ENCODE measurements at places on chromosomes 6 and 20.

- DNase-seq = peak; percentile 34
Measured at GRCh38 chr6:151240036-151240685, 394 bp downstream of the AKAP12 start.

- no peak for DNase-seq
Measured at GRCh38 chr6:33846226-33846625, 42.4 kb upstream of the MLN start.

GRCh38 chr6:42374018-42374669 is 77.6 kb downstream of the TRERF1 start:
- DNase-seq = no peak

DNA sequence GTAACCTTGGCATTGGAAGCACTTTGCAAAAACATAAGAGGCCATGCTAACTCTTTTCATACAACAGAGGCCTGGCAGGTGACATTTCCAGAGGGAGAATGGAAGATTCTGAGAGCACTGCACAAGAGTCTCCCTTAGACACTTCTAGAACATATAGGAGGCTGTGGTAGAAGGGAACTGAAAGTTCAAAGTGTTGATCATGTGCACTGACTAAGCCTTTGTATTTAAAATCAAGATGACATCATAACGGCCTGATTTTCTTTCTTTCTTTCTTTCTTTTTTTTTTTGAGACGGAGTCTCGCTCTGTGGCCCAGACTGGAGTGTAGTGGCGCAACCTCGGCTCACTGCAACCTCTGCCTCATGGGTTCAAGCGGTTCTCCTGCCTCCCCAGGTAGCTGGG is 26.8 kb upstream of the DNAAF9 start:
- no peak for DNase-seq

DNA sequence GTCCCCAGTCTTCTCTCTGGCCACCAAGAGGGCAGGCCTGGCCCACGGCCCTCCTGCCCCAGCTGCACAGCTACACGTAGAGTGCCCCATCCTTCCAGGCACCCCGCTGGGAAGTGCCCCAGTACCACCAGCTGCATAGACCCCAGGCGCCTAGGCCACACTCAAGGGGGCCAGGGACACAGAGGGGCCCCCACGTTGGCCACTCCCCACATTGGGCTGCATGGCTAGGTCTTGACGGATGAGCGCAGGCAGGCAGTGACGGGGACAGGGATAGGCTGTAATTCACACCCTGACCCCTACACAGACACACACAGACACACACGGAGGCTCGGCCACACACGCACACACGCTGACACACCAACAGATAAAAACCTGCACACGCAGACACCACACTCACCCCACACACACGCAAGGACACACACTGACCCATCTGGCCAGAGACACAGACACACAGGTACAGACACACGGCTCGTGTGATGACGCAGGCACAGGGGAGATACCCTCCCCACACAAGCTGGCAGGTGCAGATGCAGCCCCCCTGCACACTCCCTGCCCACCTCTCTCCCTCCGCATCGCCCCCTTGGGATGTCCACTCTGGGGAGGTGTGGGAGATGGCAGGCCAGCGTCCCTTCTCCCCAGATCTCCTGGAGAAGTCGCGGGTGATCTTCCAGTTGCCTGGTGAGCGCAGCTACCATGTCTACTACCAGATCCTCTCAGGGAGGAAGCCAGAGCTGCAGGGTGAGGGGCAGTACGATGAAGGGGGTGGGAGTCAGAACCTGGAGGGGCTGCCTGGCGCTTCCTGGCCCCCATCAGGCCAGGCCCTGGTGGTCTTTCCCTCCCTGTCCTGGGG is 30.0 kb downstream of the MYH7B start:
- DNase-seq = no peak

DNA sequence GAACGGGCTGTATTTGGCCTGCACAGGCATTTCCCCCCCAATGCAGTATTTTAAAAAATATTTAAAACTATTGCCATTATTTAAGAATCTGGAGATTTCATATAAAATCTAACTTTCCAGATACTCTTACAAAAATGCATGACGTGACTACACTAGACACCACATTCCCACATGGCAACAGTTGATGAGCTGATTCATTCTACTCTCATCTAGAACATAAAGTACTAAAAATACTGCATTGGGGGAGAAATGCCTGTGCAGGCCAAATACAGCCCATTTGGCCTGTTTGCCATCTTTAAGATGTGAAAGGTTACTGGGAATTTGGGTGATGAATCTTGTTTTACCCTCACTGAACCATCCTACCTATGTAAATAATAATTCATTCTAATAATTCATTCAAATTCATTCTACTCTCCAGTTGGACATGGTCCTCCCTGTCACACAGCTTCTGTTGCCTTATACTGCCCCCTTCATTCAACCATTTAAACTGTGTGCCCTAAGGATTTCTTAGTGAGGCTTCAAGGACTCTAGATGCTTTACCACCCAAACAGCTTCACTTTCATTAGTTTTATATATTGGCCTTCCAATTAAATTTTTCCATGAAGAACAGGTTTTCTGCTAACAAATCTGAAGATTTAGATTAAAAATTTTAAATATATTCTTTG is 6.9 kb upstream of the ZSCAN16 start:
- no peak for DNase-seq

GRCh38 chr20:23868321-23868720 is 11.2 kb downstream of the CST5 start:
- no peak for DNase-seq

DNA sequence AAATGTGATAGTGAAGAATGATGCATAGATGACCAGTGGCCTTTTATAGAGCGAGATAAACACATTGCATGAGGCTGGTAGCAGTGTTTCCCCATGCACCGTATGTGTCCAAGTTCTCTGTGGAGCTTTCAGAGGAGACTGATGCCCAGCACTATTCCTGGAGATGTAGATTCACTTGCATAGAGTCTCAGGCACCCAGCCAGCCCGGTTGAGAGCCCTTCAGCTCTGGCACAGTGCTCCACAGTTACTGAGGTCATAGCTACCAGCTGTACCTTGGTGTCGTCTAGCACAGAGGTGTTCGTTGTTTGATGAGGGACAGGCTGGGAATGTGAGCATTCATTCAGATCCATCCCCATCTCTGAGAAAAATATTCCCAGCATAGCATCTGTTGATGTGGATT is 328.9 kb downstream of the FARS2 start:
- no peak for DNase-seq

DNA sequence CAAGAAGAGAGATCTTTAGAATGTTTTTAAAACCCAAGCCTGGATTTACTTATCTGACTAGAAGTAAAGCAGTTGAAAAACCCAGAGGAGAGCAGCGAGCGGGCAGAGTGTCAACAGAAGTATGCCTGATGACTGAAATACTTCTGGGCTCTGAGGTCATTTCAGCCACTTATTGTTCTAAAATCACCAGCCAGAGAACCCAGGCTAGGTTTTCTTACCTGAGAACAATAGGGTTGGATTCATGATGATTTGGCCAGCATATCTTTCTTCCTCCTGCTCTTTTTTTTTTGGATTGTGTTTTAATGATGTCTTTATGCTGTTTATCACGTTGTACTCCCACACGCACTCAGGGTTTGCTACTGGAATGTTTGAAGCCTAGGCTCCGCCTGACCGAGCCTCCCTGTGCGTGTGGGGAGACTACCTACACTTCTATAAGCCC is 63.0 kb upstream of the KIF25 start:
- DNase-seq = no peak

DNA sequence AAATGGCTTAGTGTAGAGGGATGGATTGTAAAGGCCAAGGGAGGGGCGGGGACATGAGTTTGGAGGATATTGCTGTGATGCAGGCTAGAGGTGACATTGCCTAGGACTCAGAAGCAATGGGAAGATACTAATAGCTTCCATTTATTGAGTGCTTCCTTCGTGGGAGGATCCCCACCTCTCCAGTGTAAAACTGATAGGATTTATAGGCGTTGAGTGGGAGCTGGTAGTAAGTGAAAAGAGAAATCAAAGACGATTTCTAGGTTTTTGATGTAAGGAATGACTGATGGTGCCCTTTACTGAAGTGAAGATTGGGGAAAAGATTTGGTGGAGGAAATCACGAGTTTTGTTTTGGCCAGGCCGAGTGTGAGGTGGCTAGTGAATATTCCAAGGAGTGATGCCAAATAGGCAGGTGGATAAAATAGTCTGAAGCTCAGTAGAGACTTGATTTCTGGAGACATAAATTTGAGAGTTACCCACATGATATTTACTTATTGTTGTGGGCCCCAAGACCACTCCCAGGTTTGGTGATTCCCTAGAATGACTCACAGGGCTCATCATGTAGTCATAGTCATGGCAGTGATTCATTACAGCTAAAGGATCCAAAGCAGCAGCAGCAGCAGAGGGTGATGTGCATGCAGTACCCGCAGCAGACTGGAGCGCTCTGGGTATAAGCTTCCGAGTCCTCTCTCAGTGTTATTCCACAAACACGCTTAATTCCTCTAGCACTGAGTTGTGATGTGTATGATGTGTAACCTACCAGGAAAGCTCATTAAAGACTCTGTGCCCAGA is 10.2 kb downstream of the RPRD1B start:
- no peak for DNase-seq

DNA sequence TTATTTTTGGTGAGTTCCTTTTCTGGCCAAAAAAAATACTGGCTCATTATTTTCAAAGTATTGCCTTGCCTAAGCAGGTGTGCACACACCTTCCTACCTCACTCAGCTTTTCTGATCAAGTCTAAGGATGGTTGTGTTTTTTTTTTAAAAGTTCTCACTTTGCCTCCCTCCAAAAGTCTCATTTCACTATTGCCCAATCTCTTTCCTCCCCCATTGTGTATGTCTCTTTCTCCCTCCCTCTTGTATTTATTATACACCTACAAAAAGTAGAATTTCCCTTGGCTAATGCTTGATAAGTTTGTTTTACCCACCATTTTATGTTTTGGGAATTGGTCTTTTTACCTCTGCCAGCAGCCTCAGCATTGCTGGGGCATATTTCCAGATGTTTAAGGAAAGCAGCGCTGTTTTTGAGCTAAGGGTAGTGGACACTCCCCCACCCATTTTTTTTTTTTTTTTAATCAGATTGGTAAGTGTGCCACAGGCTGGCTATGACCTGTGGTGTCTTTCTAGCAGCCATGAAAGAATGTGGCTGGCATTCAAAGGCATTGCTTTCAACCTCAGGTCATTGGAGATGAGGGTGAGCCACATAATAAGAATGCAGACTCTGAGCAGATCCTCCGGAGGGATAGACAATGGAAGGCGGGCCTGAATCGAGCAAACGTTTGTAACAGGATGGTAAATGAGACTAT is 668.6 kb downstream of the UTRN start:
- no peak for DNase-seq

- no peak for DNase-seq
Measured at GRCh38 chr6:36986704-36987047, 680 bp upstream of the MTCH1 start.

Measured in COR-L47 (cell line).